ENCODE measurements at places on chromosomes 7 and 10.

DNA sequence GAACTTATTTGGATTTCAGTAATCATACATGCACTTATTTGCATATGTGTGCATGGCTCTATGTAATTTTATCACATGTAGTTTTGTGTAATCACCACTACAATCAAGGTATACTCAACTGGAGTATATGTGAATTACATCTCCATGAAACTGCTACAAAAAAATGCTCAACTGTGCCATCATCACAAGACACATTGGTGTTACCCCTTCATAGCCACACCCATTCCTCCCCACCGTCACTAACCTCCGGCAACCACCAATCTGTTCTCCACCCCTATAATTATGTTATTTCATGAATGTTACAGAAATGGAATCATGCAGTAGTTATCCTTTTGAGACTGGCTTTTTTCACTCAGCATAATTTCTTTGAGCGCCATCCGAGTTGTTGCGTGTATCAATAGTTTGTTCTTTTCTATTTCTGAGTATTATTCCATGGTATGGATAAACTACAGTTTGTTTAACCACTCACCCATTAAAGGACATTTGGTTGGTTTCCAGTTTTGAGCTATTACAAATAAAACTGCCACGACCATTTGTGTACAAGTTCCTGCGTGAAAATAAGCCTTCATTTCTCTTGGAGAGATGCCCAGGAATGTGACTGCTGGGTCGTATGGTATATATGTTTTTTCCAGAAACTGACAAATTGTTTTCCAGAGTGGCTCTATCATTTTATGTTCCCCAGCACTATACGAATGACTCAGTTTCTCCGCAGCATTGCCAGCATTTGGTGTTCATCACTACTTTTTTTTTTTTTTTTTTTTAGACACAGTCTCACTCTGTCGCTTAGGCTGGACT, 11.3 kb upstream of the SMO start:
- DNase-seq: no peak

- DNase-seq: no peak
Measured at GRCh38 chr10:103058034-103058433, 135.0 kb downstream of the NT5C2 start.

GRCh38 chr10:17684537-17684936, 40.6 kb downstream of the STAM start:
- no peak for DNase-seq

DNA sequence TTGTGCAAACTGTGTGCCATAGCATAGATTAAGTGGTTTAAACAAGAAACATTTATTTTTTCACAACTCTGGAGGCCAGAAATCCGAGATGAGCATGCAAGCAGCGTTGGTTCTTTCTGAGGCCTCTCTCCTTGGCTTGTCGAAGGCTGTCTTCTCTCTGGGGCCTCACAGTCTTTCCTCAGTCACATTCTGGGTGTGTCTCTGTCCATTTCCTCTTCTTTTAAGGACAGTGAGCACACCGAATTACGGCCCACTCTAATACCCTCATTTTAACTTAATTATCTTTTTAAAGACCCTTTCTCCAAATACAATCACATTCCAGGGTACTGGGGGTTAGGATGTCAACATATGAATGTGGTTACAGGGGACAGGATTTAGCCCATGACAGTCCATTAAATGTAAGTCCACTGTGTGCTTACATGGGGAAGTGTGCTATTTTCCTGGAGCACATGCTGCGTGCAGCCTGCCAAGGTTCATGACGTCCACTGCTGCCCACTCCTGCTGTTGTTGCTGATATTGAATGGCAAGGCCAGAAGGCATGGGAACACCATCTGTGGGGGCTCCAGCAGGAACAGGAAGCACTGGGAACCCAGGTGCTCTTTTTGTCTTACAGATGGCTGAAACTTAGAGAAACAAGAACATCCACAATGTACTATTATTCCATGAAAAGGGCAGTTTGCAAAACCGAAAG, 365.5 kb downstream of the GALNT17 start:
- peak; percentile 47 for DNase-seq

All from posterior cingulate gyrus (tissue), 11 donors.